Effector CD8-positive, alpha-beta T cell (primary cell): ENCODE measurements at places on chromosomes 12 and 14.

GRCh38 chr12:75208856-75209811, 505 bp downstream of the KCNC2 start:
- DNase-seq, result no peak

GRCh38 chr14:74049876-74050495, 30.8 kb downstream of the BBOF1 start:
- no peak for DNase-seq

DNA sequence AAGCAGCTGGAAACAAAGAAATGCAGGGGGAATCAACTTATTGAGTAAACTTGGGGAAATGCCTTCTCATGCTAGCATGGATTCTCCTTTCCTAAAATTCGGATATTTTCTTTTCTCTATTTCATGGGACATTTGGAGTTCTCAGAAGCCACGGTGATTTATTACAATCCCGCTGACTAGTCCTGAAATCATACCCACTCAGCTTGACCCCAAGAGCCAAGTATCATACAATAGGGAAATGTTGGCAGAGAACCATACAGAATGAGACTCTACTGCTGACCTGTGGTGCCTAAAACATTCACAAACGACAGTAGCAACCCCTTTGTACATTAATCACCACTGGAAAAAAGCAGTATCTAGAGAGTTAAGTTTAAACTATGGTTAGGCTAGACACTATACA, 112.4 kb downstream of the KICS2 start:
- no peak for DNase-seq

DNA sequence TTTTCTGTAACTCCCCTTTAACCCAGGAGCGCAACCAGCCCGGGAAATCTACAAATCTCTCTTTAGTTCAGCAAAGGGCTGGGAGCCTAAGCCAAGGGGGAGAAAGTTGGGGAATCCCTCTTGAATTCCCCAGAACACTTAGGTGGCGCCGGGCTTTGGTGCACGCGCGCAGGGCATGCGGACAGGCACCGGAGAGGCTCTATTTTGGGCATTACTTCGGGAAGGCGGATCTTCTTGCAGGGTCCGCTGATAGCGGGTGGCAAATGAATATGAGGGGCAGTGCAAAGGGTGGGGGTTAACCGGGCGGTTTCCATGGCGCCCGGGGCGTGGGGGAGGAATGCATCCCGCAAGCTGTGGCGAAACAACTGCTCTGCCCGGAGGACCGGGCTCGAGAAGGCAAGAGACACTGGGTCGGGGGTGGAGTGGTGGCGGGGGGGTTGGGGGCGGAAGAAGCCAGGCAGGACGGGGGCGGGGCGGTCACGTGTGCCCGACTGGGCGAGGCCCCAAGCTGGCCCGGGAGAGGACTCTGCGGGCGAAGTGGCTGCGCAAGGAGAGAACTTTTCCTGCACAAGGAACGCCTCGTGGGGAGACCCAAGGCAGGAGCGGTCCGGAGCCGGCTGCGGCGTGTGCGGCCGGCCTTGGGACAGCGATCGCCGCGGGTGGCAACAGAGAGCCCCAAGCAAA, at the start of gene FLVCR2:
TSS of gene FLVCR2 (plus strand) at position 519 of the 684 bp plus-strand sequence. CDS start 353 bp downstream, outside the sequence.
- peak; percentile 13 for DNase-seq

GRCh38 chr12:49403971-49404450, 36.7 kb downstream of the SPATS2 start:
- DNase-seq, result no peak

DNA sequence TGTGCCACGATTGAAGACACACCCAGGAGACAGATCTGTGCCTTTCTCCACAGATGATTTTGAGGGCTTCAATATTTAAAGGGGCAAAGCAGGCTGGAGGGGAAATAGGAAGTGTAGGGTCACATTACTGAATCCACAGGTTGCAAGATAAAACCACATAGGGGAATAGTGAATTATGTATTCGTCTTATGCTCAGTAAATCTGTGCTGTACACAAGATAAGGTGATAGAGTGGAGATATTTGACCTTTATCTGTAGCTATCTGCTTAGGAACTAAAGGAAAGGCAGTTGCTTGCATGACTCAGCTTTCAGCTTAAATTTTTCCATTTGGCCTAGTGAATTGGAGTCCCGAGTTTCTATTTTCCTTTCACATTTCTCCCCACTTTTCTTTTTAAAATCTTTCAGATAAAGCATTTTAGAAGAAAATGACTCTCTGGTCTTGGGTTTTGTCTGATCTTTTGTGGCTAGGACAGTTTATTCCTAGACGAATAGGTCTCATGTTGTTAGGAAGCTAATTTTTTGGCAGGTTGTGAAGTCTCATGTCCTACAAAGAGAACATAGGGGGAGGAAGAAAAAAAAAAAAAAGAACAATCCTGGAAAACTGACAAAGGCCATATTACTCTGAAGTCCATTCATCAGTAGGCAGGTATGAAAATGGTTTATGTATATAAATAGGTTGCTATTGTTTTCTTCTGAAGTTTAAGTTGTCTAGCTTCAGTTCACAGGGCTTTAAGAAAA, 55.4 kb downstream of the FBXO33 start:
- DNase-seq, result no peak

DNA sequence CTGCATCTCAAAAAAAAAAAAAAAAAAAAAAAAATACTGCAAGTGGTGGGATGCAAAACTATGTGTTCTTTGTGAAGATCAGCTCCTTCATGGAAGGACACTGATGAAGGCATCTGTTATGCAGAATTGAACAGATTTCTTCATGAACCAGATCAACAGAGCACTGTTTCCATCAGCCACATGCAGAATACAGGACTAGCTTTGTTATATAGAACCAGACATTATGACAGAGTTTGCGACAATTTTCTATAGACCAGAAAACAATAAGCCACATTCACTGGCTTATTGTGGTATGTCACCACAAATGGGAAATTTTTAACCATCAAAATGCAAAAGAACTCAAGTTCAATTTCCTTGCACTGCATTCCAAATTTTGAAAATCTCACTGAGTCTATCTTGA, 34.7 kb downstream of the CIT start:
- DNase-seq, result no peak

GRCh38 chr14:105013150-105013785, 7.6 kb downstream of the CDCA4 start:
- no peak for DNase-seq

GRCh38 chr14:78346747-78347146, 176.6 kb downstream of the NRXN3 start:
- no peak for DNase-seq

DNA sequence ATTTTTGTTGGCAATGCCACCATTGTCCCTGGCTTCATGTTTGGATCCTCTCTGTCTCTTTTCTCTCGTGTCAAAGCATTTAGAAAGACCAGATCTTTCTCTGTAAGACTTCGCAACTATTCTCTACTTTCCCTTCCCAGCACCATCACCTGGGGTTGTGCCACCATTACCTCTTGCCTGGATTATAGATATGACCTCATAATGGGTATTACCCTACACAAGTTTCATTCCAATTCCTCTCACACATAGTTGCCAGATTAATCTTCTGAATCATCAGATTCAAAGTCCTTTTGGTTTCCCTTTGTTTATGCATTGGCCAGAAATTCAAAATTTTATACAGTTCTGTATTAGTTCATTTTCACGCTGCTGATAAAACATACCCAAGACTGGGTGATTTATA, 27.2 kb upstream of the DHRS2 start:
- no peak for DNase-seq

DNA sequence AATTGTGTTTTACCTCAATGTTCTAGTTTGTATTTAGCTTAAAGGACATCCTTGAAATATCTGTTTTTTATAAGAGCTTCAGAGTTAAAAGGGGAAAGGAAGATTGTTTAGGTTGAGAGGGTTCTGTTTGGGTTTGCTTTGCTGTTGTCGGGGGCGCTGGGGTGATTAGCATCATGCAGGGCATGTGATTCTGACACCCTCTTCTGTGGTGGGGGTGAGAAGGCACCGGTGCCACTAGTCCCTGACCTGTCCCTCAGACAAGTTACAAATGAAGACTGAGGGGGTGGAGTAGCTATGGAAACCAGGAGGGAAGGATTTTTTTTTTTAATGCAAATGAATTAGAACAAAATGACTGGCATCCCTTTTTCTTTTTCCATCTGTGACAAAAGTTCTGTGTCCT, 291.3 kb downstream of the RPAP3 start:
- no peak for DNase-seq

GRCh38 chr12:108090107-108090899, 38.8 kb upstream of the WSCD2 start:
- DNase-seq, result no peak

- DNase-seq, result no peak
Observed at GRCh38 chr12:48023386-48023785, 19.1 kb upstream of the COL2A1 start.

- no peak for DNase-seq
Observed at GRCh38 chr12:128916425-128916824, 63.1 kb downstream of the GLT1D1 start.

GRCh38 chr14:66378712-66379505, 107.3 kb upstream of the CCDC196 start:
- DNase-seq, result no peak

GRCh38 chr14:94021416-94022157, 4.6 kb upstream of the OTUB2 start:
- DNase-seq, result no peak

GRCh38 chr14:99822800-99823455, 29.7 kb downstream of the EML1 start:
- no peak for DNase-seq

DNA sequence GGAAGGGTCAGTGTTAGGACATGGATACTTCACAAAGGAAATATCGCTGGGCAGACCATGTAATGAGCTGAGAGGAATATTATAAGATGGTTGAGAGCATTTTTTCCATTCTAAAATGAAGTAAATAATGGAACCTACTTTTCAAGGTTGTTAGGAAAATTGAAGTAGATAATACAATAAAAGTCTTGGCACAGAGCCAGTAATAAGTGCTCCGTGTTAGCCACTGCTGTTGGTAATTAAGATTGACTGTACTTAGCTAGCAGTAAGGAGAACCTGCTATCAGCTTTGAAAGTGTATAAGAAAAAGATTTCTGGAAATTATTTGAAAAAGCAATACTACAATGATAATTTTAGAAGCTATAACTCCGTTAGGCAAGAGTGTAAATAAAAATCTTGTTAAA, 77.6 kb downstream of the SCAF11 start:
- no peak for DNase-seq

DNA sequence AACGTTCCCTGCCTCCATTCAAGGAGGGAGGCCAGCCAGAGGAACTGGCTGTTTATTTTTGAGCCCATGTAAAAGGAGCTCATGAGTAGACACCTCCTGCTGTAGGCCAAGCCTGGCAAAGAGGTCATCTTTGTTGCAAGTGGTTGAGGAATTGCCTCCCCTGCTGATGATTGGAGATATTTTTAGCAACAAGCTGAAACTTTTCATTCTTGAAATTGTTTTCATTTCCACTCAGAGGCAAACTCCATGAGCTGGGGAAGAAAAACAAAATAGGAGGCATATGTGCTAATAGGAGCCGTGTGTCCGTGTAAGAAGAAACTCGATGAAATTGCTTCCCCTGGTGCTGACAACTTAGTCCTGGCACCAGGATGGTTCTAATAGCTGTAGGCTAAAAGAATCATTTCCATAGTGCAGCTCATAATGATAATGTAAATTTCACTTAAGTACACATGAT, 440.1 kb upstream of the FAR2 start:
- DNase-seq, result no peak

- no peak for DNase-seq
Observed at GRCh38 chr14:50389668-50390441, 6.8 kb downstream of the CDKL1 start.

GRCh38 chr12:72872238-72872887, 600.2 kb downstream of the TRHDE start:
- DNase-seq, result no peak
